RKO (cell line): ENCODE measurements at places on chromosomes 2 and 18.

DNA sequence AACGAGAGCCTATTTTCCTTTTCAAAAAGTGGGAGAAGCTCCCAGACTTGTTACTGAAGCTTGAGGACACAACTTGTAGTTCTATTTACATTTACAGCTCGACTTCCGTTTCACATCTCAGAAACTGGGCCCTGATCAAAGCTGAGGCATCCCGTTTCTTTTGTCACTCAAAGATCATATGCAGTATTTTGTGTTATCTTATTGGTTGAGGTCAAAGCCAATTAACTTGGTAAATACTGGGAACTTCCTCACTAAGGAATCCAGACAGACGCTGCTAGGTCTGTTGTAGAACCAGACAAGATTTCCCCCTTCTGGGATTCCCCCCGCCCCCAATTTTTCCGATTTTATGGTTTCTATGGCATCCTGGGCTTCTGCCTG is 50.3 kb downstream of the TSN start:
- DNase-seq, result no peak

DNA sequence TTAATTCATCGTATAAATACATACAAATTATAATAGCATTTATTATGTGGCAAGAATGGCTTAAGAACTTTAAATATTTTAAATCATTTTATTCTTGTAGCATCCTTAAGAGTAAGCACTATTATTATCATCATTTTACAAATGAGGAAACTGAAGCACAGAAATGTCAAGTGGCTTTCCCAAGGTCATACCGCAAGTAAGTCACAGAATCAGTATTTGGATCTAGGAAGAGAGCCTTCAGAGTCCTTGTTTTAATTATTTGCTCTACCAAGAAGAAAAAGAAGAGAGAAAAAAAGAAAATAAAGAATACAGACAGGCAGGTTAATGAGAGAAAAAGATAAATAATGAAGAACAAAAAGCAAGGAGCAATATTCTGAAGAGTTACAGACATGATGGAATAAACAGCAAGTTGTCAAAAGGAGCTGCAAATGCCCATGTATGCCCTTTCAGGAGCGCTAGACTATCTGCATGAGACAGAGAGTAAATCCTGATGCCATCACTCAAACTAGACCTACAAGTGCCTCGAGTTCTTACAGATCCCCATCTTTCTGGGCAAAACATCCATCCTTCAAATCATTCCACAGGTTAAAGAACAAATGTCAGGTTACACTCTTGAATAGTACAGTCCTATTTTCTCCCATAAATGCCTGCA is 57.8 kb upstream of the ETAA1 start:
- no peak for DNase-seq

GRCh38 chr2:233202531-233202944 is 48.9 kb upstream of the ATG16L1 start:
- no peak for DNase-seq

DNA sequence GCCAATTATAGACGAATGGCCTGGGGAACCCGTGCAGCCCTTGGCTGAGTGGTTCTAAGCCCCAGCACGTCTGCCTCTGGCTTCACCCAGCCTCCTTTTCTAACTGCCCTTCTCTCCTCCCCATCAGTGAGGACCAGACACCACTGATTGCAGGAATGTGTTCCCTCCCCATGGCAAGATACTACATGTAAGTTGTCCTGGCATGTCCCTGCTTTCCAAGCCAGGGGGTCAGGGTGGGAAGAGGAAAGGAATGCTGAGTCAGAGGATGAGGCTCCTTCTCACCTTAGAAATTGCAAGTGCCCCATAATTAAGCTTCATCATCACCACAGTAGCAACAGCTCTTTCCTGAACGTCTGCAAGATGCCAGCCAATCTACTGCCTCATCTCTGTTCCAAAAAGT is 4.8 kb downstream of the IL1F10 start:
- no peak for DNase-seq

DNA sequence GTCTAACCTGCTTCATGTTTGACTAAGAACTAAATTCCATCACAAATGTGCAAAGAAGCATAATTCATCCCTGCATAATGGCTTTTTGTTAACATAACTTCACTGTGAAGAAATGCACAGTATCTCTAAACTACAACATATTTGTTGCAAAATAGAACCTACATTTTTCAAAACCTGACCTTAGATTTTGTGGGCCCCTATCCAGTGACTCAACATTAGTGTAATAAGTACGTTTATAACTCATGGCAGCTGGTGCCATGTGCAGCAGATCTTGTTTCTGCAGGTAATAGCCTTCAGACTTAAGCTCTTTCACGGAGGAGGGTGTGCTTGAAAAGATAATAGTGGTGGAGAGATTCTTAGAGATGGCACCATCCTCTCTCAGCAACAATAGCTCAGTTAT is 28.6 kb upstream of the VWC2L start:
- no peak for DNase-seq
